ENCODE measurements at places on chromosomes 1 and 21.
A peak's percentile ranks its signal among the peaks of the same experiment; 100 is the strongest.

GRCh38 chr1:36154335-36154734 is 1.6 kb upstream of the MAP7D1 start:
- no peak for DNase-seq

DNA sequence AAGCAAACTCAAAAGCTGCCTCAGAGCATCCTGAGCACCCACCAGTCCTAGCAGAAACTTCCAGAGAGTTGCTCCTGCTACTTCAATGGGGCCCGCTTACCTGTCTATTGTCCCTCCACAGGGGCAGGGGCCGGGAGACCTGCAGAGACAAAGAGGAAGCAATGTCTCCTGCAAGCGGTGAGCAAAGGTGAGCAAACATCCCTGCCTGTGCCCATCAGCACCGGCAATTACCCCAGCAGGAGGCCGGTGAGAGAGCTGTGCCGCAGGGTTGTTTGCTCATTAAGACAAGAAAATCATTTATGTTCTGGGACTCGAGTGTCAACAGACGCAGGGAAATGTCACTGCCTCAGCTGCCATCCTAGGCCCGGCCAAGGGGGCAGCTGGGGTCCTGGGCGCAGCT is 53.8 kb upstream of the TARDBP start:
- DNase-seq = no peak

DNA sequence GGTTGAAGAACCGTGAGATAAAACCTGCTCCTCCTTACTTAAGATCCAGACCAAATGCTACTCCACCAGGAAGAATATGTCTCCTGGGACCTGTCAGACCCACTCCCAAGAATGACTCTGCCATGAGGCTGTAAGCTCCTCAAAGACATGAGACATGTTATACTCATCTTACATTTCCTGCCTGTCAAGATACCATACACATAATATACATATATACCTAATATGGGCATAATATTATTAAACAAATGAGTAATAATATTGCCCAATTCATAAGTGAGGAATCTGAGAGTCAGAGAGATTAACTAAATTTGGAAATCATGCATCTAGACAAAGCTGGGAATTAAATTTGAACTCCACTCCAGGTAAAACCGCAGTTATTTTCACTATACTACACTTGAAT is 634.9 kb downstream of the LMO4 start:
- no peak for DNase-seq

- DNase-seq = no peak
Measured at GRCh38 chr21:28393279-28393678, 599.4 kb downstream of the LTN1 start.

DNA sequence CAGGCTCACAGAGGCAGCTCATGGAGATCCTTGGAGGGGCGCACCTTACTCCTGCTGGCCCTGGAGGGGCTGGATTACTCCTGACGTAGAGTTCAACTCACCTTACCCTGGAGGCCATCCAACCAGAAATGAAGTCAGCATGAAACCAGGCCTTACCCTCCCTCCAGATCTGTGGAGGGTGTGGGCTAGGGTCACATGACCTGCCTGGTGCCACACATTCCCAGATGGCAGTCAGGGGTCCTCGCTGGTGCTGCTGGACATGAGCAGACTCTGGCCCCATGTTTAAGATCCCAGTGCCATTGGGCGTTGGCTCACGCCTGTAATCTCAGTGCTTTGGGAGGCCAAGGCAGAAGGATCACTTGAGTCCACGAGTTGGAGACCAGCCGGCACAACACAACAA is 4.5 kb downstream of the C21orf58 start:
- DNase-seq = no peak

GRCh38 chr1:90407737-90408136 is 309.4 kb downstream of the BARHL2 start:
- no peak for DNase-seq

DNA sequence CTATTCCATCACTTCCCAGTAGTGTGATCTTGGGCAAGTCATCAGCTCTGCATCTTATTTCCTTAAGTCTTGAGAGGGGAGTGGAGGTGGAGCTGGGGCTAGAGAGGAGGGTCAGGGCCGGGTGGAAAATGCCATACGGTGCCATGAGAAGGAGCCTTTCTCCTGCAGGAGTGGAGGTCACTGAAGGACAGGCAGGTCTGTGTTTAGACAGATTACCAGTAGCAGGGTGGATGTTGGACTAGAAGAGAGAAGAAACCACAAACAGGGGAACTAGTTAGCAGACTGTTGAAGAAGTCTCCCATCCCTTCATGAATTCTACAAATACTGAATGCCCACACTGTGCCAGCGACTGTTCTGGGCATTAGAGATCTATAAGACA is 13.9 kb upstream of the CPT2 start:
- no peak for DNase-seq

GRCh38 chr1:223669003-223669795 is 3.7 kb upstream of the CAPN8 start:
- no peak for DNase-seq

DNA sequence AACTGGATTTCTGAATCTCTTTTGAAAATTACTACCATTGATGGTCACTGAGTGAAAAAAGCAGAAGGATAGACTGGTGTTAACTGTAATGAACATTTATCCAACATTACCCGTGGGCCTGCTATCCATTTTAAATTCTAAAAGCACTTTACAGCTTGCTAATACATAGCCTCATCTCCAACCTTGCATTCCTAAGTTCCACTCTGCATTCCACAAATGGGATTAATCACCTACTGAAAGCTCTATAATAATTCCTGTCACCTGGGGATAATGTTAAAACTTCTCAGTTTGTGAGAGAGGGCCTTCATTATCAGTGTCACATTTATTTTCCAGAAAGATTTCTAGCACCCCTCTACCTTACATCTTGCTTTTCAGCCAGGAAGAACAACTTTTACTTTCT is 38.2 kb downstream of the PTPRC start:
- DNase-seq = no peak

DNA sequence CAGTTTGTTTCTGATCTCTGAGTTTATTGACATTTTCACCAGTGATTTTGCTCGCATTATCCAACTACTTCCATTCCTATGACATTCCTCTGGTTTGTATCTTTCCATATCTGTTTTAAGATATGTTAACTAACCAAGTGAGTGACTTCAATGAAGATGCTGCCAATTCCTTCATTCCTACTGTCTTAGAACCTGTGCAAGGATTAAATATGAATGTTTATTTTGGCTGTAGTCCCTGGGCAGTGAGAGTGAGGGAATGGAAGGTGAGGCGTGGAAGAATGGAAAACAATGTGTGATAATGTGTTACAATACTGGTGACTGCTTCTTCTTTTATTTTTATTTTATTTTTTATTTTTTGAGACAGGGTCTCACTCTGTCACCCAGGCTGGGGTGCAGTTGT is 183.0 kb downstream of the SDCCAG8 start:
- DNase-seq = no peak

- no peak for DNase-seq
Measured at GRCh38 chr1:86906419-86906818, 7.5 kb downstream of the SELENOF start.

GRCh38 chr1:173112129-173112528 is 61.4 kb upstream of the TNFSF18 start:
- DNase-seq = no peak

- DNase-seq = no peak
Measured at GRCh38 chr1:186188736-186189135, 186.3 kb downstream of the TPR start.

DNA sequence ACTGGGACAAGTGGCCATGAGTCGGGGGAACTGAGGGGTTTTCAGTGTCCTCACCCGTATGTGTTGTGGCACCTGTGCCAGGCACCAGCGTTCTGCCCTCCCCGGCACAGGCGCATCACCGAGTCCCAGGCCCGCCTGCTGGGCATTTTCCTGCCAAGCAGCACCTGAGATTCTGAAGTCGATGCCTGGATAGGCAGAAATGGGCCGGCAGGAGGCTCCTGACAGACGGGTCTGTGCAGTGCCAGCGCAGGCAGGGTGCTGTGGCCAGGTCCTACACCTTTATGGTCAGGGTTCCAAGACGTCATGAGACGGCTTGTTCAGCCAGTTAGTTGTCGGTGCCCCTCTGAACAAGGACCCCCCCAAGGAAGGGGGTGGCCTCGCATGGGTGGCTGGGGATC is 10.6 kb downstream of the FAAP20 start:
- no peak for DNase-seq

DNA sequence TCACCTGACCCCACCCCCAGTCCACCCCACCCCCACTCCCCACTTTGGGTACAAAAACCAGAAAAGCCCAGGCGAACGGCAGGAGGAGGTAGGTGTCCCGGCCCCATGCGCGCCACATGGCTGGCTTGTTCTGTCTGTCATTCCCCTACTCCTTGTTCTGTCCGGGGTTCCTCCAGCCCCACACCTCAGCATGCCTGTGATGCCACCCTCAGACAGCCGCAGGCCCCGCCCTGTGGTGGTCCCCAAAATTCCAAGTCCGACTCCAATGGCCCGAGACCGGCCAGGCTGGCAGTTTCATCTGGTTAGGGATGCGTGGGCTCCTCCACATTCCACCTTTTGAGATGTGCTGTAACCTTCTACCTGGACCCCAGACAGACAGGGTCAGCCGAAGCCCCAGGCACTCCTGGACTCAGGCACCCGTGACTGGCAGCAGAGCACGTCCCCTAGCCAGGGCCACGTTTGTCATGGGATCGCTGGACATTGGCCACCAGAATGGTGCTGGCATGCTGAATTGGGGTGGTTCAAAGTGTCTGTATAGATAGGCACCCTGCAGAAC is 94.4 kb downstream of the WDR4 start:
- DNase-seq = no peak

DNA sequence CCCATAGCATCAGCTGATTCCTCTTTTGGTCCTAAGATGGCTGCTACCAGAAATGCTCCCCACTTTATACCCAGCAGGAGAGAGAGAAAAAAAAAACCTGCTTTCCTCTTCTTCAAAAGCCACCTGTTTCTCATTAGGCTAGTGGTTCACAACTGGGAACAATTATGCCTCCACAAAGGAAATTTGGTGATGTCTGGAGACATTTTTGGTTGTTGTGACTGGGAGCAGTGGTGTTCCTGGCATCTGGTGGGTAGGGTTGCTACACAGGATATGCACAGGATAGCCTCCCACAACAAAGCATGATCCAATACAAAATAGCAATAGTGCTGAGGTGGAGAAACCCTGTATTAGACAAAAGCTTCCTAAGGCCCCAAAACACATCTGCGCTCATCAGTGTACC is 38.5 kb upstream of the SGIP1 start:
- no peak for DNase-seq

DNA sequence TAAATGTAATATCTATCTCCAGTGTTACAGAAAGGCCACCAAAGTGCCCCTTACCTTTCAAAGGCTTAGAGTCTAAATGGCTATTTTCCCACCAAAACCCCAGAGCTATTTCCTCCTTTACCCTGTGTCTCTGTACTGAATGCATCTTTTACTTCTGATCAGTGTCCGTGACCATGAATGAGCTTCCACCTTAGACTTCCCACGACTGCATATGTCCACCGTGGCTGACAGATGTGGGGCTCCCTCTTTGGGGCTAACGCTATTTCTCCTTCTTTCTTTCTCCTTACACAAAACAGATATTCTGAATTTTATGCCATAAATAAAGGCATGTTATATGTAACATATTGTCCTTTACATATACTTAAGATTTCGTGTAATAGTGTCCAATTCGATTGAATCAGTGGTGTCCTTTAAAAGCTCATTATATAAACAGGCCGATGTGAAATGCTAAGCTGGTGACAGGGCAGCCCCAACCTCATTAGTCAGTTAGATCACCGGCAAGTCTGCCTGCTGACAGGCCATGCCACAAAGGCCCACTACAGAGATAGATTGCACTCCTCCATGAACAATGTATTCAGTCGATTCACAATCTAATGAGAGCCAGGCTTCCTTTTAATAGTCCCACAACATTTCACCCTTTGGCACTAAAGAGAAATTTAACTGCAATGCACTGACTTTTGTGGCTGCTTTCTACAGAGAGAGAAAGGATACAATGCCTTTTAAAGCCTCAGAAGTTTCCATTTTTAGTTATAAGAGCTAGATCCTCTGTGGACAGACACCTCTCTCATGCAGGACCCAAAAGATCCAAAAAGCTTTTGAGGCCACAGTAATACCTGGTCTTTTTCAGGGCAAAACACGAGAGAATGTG is 297.9 kb downstream of the PCP4 start:
- no peak for DNase-seq

GRCh38 chr1:202585590-202585933 is 124.7 kb downstream of the SYT2 start:
- no peak for DNase-seq

DNA sequence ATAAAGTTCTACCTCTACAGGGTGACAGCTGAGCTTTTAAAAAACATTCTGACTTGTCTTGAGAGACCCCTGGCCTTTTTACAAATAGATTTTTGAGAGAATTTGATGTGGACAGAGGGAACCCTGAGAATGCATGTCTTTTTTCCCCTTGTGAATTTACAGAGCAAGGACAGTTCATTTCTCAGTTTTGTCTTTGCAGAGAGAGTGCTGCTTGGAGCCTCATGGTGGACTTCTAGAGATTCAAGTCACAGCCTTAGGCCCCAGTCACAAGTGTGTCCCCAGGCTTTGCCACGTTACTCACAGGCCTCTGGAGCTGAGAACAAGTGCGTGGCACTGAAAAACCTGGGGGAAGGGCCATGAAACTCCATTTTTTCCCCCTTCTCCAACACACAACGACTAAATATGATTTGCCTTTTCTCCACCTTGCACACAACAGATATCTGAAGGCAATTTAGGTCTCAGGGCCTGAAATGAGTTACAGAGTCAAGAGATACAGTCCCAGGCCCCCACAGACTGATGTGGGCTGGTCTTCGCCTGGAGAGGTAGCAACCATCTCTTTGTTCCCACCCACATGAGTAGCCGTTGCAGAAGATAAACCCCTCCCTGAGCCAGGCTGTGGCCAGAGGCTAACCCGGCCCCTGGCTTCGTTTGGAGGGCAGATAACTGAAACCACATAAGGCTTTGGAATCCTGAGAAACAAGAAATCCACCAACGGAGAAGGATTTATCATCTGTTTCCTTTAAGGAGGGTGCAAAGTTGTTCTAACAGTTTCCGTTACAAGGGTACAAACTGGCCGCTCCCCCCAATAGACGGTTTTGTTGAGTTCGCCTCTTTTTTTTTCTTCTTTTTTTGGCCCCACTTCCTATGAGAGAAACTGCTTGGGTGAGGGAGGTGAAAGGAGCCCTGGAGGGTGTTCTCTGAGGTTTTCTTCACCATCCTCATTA is 1.0 kb upstream of the PIGV start:
- DNase-seq = peak; percentile 75

DNA sequence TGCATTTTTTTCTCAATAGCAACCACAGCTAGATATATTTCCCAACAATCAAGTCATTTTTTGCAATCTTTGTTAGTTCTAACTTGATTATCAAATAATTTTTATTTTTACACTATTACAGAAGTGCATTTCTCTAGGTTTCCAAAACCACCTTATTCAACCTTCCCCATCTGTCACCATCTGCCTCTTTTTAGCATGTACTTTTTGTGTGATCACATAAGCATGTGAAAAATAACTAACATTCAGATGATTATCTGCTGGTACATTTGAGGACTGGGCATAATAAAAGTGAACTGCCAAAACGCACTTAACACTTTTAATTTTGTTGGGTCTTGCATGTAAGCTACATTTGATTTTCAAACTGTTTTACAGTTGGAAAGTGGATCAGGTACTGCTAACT is 291.5 kb downstream of the AKT3 start:
- DNase-seq = no peak

- DNase-seq = no peak
Measured at GRCh38 chr1:170675865-170676264, 11.9 kb downstream of the PRRX1 start.

GRCh38 chr1:225626698-225627097 is 26.2 kb downstream of the ENAH start:
- no peak for DNase-seq

- no peak for DNase-seq
Measured at GRCh38 chr1:174912264-174912663, 87.5 kb upstream of the CACYBP start.

Measured in right forelimb (tissue), 1 donor.